ENCODE measurements at places on chromosomes 7 and 10. TPM values are rescaled to one million over a fixed set of nuclear protein-coding genes. Genes with fewer than 3 reads are reported as not detected.

SEMA3D gene
- total RNA-seq = 0.16 TPM

GLI3 gene
- 3.9 TPM for total RNA-seq

ZNF467 gene
- total RNA-seq = 2.4 TPM

C7orf57 gene
- total RNA-seq = not detected

IKZF1 gene
- 2.0 TPM for total RNA-seq

INA gene
- total RNA-seq = not detected

DNA sequence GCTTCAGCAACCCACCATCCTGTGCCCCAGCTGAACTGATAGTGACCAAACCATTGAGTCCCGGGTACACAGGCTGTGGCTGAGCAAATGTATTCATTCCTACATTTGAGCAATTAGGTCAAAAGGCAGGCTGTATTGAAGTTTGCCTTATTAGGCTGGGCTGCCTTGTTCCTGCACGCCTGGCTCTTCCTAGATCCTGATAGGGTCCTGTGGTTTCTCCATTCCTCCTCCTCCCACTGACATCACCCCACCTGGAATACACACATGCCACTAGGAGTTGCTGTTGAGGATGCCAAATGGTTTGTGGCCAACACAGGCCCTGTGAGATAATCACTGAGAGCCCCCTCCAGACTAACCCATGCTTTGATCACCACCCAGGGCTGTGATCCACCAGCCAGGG lies 66.4 kb upstream of the FGFR2 start:
- H3K27me3 ChIP-seq = no peaks in the 10 kb centered on the region
- no peaks in the 10 kb centered on the region for H3K4me1 ChIP-seq
- H3K4me3 ChIP-seq = no peak overlapping the region
- no peaks in the 10 kb centered on the region for H3K36me3 ChIP-seq

- H3K36me3 ChIP-seq = no peaks in the 10 kb centered on the region
- H3K27me3 ChIP-seq = no peaks in the 10 kb centered on the region
- H3K27ac ChIP-seq = no peak overlapping the region
- no peak for DNase-seq
- no peak overlapping the region for H3K4me3 ChIP-seq
Measured at GRCh38 chr10:80599424-80599847, 61.7 kb downstream of the SH2D4B start.

DNA sequence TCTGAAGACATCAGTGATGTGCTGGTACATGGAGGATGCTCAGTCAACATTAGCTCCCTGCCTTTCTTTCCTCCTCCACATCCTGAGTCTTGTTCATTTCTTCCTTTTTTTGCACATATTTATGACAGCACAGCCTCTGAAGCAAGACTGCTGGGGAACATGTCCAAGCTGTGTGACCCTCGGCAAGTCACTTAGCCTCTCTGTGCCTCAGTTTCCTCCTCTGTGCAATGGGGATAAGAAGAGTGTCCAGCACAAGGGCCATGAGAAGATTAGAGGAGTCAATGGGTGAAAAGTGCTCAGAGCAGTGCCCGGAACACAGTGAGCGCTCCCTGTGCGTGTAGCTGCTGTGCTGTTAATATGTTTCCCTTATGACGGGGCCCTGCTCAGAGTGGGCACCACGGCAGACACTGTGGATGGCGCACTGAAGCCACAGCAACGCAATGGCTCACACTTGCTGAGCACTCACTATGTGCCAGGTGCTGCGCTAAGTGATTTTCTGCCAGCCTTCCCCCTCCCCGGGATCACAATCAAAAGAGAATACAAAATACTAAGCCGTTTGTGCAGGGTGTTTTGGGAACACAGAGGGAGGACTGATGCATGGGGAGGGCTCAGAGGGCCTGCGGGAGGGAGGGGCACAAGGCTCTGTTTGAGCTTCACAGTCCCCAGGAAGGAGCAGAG lies 28.7 kb downstream of the ZCCHC24 start:
- H3K27ac ChIP-seq = no peak overlapping the region
- no peak overlapping the region for H3K4me3 ChIP-seq
- H3K36me3 ChIP-seq = peaks cover 53% of the 10 kb centered on the region
- H3K27me3 ChIP-seq = no peaks in the 10 kb centered on the region
- DNase-seq = peak; percentile 20

GRCh38 chr7:86947929-86948328 lies 111.5 kb downstream of the ELAPOR2 start:
- DNase-seq = no peak
- H3K27me3 ChIP-seq = no peaks in the 10 kb centered on the region

DNA sequence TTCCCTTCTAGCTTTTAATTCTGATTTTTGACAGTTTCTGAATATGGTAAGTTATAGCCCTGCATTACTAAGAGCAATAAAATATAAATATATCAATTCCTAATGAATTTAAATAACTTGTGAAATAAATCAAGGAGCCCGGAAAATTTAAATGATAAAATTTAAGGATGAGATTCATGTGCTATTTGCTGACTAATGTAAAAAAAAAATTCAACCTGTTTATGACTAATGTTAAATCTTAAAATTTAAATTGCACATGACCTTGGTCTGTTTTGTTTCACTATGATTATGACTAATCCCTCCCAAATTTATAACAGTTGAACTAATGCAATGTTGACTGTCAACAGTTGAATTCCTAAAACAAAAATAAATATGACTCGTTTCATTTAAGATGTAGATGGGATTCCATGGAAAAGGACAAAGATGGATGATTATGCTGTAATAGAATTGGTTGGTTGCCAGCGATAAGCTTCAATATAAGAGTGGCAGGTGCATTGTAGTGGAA lies 419.9 kb downstream of the NRG3 start:
- no peak overlapping the region for H3K4me3 ChIP-seq
- H3K4me1 ChIP-seq = no peaks in the 10 kb centered on the region
- DNase-seq = no peak
- H3K27me3 ChIP-seq = no peaks in the 10 kb centered on the region

GRCh38 chr10:131909014-131909808 lies 8.4 kb downstream of the PPP2R2D start:
- H3K4me1 ChIP-seq = peaks cover 55% of the 10 kb centered on the region
- no peak for DNase-seq
- H3K27me3 ChIP-seq = no peaks in the 10 kb centered on the region
- peaks cover 18% of the 10 kb centered on the region for H3K36me3 ChIP-seq
- no peak overlapping the region for H3K4me3 ChIP-seq
- H3K27ac ChIP-seq = no peak overlapping the region

DNA sequence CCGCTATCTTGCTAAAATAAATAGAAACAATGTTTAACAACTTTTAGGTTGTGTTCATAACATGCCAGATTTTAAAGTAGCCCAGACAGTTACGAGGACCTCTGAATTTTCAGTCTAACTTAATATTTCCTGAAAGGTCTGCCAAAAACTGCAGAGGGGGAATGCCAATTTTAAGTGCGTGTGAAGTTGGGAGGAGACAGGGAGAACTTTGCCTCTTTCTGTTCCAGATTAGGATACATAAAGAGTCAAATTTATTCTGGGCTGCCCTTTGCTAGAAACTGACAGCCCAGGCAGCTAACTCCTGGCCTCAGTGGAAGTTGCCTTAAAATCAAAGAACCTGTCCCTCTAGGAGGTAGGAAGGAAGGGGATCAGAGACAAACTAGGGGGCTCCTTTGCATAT lies 52.3 kb upstream of the PIP4K2A start:
- H3K27me3 ChIP-seq = no peaks in the 10 kb centered on the region
- no peak for DNase-seq
- no peaks in the 10 kb centered on the region for H3K36me3 ChIP-seq
- no peaks in the 10 kb centered on the region for H3K4me1 ChIP-seq
- no peak overlapping the region for H3K27ac ChIP-seq

GRCh38 chr10:119602241-119603095 lies 5.7 kb upstream of the TIAL1 start:
- no peaks in the 10 kb centered on the region for H3K27me3 ChIP-seq
- H3K4me3 ChIP-seq = no peak overlapping the region
- H3K27ac ChIP-seq = no peak overlapping the region
- no peaks in the 10 kb centered on the region for H3K36me3 ChIP-seq
- DNase-seq = no peak
- peaks cover 6% of the 10 kb centered on the region for H3K4me1 ChIP-seq

DNA sequence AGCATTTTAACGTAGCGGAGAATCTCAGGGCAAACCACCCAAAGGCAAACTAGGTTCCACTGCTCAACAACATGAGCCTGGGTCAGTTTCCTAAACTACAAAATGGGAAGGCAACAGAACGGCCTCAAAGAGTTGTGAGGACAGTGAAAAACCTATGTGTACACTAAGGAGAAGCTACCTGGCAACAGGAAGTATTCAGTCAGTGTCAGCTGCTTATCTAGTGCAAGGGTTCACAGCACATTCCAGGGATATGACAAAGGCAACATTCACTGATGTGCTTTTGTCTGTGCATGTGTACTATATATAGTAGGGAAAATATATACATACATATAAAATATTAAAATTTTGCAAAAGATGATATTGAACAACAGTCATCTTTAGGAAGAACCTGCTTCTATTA lies 17.2 kb downstream of the NUDCD3 start:
- peaks cover 28% of the 10 kb centered on the region for H3K36me3 ChIP-seq
- no peak overlapping the region for H3K4me3 ChIP-seq
- H3K27me3 ChIP-seq = no peaks in the 10 kb centered on the region
- no peak for DNase-seq
- peaks cover 58% of the 10 kb centered on the region for H3K4me1 ChIP-seq

DNA sequence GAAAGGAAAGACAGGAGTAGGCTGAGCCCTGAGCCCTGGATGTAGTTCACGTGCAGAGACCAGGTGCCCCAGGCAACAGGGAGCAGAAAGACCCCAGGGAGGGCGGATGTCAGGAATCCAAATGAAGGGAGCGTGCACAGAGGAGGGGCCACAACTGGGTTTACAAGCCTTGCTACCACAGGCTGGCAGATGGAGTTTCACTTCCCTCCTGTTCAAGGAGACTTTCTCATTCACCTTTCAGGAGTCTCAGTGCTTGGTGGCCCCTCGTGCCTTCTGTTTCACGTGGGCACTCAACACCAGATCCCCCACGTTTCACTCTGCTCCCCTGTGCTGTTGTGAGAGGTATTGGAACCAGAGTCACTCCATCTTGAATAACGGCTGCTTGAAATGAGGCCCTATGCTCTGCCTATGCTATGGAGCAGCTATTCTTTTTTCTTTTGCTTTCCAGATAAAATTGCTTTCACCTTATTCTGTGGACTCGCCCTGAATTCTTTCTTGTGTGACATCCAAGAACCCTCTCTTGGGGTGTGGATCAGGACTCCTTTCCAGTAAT lies 601.4 kb upstream of the IGFBP3 start:
- no peak overlapping the region for H3K27ac ChIP-seq
- no peaks in the 10 kb centered on the region for H3K27me3 ChIP-seq
- DNase-seq = no peak
- no peak overlapping the region for H3K4me3 ChIP-seq

GRCh38 chr7:50733552-50733951 lies 49.1 kb downstream of the GRB10 start:
- no peaks in the 10 kb centered on the region for H3K27me3 ChIP-seq
- peaks cover 63% of the 10 kb centered on the region for H3K4me1 ChIP-seq
- no peak overlapping the region for H3K4me3 ChIP-seq

- no peak overlapping the region for H3K27ac ChIP-seq
- H3K4me3 ChIP-seq = no peak overlapping the region
- peaks cover 3% of the 10 kb centered on the region for H3K4me1 ChIP-seq
Measured at GRCh38 chr10:44873160-44873559, 38.0 kb upstream of the TMEM72 start.
